ENCODE measurements at places on chromosomes 13 and 19.

- peak; percentile 7 for DNase-seq
These were observed 33.0 kb downstream of the KPNA3 start for GRCh38 chr13:49759503-49759902.

DNA sequence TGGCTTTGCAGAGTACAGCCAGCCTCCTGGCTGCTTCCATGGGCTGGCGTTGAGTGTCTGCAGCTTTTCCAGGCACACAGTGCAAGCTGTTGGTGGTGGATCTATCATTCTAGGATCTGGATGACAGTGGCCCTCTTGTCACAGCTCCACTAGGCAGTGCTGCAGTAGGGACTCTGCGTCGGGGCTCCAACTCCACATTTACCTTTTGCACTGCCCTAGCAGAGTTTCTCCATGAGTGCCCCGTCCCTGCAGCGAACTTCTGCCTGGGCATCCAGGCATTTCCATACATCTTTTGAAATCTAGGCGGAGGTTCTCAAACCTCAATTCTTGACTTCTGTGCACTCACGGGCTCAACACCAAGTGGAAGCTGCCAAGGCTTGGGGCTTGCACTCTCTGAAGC lies 1697.3 kb upstream of the MIR17HG start:
- no peak for DNase-seq

DNA sequence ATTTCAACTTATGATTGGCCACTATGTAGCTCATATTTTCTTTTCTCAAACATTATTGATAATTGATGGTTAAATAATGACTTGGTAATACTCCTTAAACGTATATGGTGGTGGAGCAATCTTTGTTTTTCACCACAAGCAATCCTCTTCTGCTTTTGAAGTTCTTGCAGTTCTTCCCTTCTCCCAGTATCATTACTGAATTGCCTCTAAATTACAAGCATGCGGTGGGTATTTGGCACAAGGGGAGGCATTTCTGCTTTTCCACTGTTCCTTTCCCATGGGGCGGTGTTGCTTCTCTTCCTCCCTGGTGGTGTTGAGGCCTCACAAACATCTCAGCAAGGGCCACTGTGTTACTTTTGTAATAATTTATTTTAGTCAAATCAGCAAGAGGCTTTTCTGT lies 234.4 kb upstream of the RXFP2 start:
- DNase-seq: no peak

DNA sequence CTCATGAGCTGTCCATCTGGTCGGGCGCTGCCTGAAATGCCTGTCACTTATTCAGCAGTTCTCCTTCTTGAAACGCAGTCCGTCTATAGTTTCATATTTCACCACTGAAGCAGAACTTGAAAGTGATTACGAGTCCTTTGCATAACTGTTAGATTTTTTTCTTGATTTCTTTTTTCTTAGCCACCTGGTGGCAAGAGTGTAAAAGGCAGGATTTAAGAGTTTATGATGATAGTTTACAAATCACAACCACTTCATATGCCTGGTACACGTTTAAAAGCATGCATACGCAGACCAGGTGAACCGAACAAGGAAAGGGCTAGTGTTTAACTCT lies 45.8 kb downstream of the GGACT start:
- peak; percentile 43 for DNase-seq

GRCh38 chr19:30551271-30551670 lies 179.1 kb downstream of the ZNF536 start:
- DNase-seq: no peak

DNA sequence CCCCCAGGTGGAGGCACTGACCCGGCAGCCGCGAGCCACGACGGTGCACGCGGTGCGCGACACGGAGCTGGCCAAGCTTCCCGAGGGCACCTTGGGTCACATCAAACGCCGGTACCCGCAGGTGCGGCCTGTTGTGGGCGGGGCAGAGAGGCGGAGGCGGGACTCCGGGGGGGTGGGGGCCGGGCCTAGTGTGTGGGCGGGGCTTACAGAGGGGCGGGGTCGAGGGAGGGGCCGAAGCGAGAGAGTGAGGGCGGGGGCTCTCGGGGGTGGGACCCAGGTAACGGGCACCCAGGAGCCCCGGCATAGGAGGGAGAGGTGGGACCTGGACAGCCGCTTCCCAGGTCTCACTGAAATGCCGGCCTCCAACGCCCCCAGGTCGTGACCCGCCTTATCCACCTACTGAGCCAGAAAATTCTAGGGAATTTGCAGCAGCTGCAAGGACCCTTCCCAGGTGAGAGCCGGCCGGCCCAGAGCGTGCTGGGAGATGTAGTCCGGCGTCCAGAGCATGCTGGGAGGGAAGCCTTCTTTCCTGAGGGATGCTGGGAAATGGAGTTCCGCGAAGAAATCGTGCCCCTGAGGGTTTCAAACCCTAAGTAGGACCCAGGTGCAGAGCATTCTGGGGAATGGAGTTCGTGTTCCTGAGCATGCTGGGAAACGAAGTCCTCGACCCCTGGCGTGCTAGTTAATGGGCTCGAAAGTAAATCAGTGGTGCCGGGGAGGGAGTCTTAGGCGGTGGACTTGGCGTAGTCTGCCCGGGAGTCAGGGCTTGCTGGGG lies 15.7 kb downstream of the PNPLA6 start:
- peak; percentile 38 for DNase-seq

- no peak for DNase-seq
These were observed 8.1 kb downstream of the ZNF708 start for GRCh38 chr19:21321134-21321533.

- no peak for DNase-seq
These were observed 214.2 kb downstream of the FGF9 start for GRCh38 chr13:21884965-21885567.

- DNase-seq: no peak
These were observed 588.3 kb upstream of the SGCG start for GRCh38 chr13:22592515-22592914.

GRCh38 chr19:54432144-54432738 lies 16.8 kb upstream of the LENG8 start:
- no peak for DNase-seq

DNA sequence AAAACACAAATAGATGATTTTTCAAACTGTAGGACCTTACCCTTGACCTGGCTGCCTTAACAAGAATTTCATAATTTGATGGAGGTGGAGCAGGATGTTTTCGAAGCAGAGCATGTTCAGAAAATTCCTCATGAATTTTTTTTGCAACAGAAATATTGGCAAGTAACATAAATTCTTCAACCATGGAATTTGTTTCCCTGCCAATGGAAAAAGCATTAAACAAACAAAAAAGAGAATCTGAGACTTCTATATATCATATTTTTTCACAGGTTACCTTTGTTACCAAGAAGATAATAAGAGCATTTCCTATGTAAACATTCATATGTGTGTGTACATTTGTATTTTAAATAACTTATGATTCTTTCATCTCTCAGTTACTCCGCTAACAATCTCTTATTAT lies 18.3 kb downstream of the DIS3 start:
- DNase-seq: no peak

DNA sequence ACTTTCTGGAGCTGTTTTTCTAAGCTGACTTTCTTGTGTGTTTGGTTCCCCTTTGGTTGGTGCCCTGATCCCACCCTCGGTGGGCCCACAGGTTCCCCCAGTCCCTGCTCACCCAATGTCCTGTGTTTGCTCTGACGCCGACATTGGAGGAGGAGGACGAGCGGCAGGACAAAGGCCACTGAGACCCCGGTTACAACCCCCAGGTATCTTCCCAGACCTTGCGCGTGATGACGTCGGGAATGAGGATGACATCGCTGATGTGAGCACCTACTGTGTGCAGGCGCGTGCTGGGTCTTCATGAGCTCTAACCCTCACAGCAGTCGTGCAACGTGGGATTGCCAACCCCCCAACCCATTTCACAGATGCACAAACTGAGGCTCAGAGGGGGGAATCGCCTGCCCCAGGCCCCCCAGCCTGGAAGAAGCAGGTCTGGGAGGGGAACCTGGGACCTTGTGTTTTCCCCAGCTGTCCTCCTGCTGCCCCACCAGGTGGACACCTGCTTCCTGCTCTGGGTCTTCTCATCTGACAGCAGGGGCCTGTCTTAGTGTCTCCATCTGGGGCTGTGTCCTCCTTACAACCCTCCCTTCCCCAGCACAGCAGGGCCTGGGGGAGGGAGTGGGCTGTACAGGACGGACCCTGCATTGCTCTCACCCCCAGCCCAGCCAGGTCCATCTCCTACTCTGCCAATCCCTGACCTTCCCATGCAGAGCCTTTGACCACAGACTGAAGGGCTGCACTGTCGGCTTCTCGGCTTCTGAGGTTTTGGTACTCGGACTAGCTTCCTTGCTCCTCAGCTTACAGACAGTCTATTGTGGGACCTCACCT lies 4.7 kb upstream of the LILRA6 start:
- no peak for DNase-seq

DNA sequence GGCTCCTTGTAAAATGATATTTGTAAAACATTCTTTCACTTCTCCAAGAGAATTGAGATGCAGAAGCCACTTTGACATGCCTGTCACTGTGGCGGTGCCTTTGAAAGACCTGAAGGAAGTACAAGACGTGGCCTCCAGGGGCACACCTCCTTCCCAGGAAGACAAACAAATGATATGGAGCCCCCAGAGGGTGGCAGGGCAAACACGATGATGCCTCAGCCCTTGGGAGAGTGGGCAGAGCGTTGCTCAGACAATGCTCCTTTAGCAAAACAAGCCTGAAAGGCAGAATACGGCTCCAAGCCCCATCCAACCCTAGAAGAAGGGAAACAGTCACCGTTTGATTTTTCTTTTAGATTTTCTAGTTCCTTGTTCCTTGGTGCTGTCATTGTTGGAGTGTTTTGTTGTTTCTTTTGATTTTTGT lies 9.2 kb upstream of the ATP12A start:
- DNase-seq: no peak

GRCh38 chr19:47239152-47239551 lies 8.2 kb upstream of the BBC3 start:
- DNase-seq: peak; percentile 38

DNA sequence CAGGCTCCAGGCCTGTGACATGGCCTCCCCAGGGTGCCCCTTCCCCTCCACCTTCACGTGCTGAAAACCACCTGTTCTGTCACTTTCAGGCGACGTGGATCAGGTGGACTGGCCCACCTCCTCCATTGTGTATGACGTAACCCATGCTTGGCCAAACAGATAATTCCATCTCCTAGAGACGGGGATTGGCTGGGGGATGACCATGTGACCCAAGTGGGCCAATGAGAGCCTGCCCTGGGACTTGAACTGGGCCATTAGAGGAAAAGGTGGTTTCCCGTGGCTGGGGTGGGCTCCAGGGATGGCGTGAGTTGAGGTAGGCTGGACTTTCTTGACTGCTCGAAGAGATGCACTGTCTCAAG lies 3.6 kb upstream of the ADAMTSL5 start:
- no peak for DNase-seq

GRCh38 chr13:98315466-98315865 lies 138.4 kb upstream of the RNF113B start:
- DNase-seq: no peak

GRCh38 chr13:24516919-24517318 lies 4.3 kb upstream of the PARP4 start:
- no peak for DNase-seq

- no peak for DNase-seq
These were observed 3.6 kb downstream of the CACNG7 start for GRCh38 chr19:53912653-53913052.

GRCh38 chr13:72530471-72530870 lies 197.0 kb downstream of the MZT1 start:
- no peak for DNase-seq

DNA sequence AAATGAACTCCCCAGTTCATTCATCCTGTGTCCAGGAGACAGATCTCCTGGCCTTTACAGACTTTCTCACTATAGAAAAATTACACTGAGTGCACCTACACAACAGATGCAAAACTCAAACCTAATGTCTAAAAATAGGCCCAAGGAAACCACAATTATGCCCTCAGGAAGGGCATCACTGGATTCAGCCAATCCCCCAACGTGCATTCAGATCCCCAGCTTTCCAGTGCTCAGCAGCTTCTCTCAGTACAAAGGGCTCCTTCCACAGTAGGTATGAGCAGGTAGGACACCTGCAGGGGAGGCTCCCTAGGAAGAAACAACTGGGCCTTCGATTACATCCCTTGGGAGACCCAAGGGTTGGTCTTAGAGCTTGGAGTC lies 2.1 kb downstream of the ZNF709 start:
- DNase-seq: no peak
